ENCODE measurements at places on chromosomes 2 and 18. TPM values are rescaled to one million over a fixed set of nuclear protein-coding genes. Genes with fewer than 3 reads are reported as not detected.

Gene RAD51AP2
- not detected for total RNA-seq

Gene VAMP5
- 30.2 TPM for total RNA-seq

Gene BABAM2
- 53.2 TPM for total RNA-seq

Gene SULT1C4
- total RNA-seq: 0.26 TPM

Gene CFC1
- total RNA-seq: not detected
